ENCODE measurements at places on chromosomes 4 and X.

GRCh38 chrX:136112778-136113177 is 34.6 kb upstream of the FHL1 start:
- DNase-seq, result no peak

GRCh38 chr4:144451766-144452450 is 194.0 kb upstream of the HHIP start:
- DNase-seq, result no peak

DNA sequence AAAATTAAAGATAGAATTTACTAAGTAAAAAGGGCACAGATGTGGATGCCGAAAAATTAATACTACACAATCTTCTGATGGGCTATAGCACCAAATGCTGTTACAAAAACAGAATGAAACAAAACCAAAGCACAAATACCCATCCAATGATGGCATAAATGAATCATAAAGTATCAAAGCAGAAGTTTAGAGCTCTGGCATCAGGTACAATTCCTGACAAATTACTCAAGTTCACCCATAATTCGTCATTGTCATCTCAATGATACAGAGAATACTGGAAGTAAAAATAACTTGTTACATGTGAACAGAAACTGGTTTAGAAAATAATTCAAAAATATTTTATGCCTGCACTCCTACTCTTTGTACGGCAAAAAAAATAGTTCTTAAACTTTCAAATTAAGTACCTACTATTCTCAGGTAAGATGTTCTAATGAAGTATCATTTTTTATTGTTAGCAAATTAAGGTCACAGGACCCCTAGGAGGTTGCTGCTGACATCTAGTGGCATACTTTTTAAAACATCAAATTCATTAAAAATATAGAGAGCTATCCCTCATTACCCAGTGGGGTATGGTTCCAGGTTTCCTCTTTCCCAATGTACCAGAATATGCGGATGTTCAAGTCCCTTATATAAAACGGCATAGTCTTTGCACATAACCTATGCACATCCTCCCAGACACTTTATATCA is 126.1 kb downstream of the INPP4B start:
- no peak for DNase-seq

DNA sequence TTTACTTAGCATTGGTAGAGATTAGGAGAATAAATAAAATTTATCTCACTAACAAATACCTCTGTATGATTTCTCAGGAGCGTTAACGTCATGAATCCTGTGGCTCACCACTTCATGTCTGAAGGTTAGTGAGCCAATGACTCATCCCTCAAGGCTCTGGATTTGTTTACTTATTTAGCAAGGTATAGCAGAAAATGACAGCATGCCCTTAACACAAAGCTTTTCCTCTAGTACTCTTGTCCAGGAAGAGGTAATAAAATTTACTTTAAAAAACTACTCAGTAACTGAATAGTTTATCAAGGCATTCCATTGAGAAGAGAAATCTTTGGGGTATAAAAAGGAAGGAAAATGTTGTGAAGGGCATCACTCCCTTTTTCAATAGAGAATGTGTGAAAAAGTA is 823.8 kb downstream of the CCSER1 start:
- DNase-seq, result no peak

DNA sequence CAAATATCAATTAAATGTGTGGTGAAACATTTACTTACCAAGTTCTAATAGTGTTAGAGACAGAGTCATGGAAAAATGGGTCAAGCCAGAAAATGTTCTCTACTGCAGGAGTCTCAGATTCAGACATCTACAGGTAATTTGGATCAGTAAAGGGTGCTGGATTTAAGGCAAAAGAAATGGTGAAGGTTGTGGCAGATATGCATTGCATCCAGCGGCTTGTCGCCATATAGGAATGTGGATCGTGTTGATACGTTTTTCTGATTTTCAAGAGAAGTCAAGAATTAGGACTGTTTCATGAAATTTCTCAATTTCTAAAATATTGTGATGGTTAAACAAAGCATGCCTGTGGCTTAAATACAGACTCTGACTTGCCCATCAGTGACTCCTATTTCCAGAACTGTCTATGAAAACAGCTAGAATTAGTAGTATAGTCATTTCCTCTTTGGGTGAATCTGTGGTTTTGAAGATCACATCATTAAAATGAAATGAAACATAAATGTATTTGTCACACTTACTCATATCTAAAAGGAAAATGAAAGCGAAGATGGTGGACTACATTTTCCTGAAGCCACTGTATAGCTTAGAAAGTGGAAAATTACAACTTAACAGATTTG is 110.1 kb upstream of the VEGFC start:
- no peak for DNase-seq

- no peak for DNase-seq
Observed at GRCh38 chrX:11143931-11144678, 33.0 kb downstream of the HCCS start.

DNA sequence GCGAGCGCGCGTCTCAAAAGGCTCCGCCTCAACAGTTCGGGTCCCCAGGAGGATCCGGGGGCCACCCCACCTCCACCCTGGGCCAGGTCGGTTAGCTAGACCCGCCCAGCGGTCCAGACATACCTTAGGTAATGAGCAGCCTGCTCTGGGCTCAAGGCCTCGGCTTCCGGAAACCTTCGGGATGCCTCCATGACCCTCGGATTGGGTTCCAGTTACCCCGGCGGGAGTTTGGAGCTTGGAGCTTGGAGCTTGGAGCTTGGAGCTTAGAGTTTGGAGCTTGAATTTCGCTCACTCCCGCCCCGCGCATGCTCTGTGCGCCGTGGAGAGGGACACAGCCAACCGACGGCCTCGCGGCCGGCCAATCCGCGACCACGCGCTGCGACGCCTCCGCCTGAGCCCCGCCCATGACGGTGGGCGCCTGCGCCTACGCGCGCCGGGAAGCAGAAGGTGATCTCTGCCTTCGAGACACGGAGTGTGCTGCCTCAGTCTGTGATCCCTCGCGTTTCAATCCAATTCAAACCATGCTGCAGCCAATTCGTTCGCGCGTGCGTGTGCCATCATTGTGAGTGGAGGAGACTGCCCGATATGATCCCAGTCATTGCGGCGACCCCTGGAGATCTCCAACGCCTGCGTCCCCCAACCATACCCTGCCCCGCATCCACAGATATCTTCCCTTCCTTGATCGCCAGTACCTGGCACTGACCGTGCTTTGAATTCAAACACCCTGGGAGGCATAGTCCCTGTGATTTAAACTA is at the start of gene ERCC6L:
Gene ERCC6L (minus strand): TSS at position 307 of the 755 bp plus-strand sequence. CDS start 116 bp downstream, at position 191.
- peak; percentile 43 for DNase-seq

- DNase-seq, result no peak
Observed at GRCh38 chr4:6573551-6573950, 1.4 kb upstream of the MAN2B2 start.

DNA sequence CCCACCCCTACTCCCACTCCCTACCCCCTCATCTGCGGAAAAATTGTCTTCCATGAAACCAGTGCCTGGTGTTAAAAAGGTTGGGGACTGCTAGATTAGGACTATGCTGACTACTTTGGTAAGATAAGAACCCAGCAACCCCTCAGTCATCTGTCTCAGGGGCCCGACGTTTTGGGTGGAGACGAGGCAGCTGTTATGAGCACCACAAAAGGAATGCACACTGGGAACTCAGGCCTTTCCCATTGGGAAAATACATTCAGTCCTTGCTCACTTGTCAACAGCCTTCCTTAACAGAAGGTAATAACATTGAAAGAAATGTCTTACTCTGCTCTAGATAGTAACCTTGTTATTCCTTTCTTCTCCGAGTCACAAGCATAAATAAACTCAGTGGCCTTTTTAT is 310.8 kb downstream of the AFF2 start:
- DNase-seq, result no peak

- DNase-seq, result no peak
Observed at GRCh38 chr4:10982305-10982704, 297.7 kb upstream of the CLNK start.

DNA sequence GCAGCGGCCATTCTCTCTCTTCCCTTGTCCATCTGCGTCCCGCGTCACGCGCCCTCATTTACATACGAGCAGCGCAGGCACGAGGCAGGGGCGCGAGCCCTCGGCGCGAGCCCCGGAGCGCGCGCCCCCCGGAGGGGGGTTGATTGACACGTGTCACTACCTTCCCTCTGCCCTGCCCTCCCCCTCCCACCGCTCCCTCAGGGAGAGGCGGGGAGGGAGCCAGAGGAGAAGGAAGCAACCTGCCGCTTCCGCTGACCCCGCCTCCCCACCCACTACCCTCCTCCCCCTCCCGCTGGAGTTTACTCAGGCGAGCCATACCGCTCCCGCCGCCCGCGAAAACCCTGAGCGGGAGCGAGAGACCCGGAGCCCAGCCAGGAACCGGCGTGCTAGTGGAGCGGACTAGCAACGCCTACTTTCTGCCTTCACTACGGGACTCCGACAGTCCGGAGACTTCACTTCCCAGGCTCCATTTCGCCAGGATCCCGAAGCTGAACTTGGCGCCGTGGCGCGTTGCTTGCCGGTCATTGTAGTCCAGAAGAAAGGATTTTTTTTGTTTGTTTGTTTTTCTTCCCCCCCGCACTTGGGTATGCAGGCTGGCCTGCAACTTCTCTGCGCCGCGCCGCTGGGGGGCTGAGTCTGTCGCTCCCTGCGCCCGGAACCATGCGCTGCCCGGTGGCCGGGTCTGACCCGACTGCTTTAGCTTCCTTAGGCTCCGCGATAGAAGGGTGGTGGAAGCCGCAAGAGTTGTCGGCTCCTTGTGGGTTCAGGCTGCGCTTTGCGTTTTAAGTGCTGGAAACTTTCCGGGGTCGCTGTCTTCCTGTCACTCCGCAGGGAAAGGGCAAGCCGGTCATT is at the start of gene LCORL:
Gene LCORL (minus strand): TSS at position 36 of the 852 bp plus-strand sequence. CDS start 4 bp downstream, at position 32.
- peak; percentile 92 for DNase-seq

- DNase-seq, result peak; percentile 62
Observed at GRCh38 chr4:41934901-41935651, at the start of gene TMEM33. Gene TMEM33, plus strand, starts transcription at chr4:41935429. Its CDS starts 56 bp downstream, at chr4:41935485.

DNA sequence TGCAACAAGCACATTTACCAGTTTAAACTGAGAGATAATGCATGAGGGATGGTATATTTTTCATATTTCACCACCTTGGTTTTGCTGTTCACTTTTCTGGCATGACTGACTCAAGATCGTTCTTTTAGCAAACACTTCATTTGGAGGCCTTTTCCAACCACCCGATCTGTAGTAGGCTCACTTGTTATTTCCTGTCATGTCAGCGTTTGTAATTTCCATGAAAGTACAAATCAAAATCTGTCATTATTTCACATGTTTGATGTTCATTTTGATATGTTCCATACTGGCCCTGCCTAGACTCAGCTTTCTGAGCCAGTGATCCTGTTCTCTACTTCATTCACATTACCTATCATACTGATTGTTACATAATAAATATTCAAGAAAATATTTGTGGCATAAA is 1888.3 kb upstream of the PCDH7 start:
- no peak for DNase-seq

GRCh38 chrX:68588602-68589371 is 58.7 kb upstream of the STARD8 start:
- no peak for DNase-seq

GRCh38 chr4:74738464-74739143 is 55.7 kb downstream of the BTC start:
- DNase-seq, result no peak

DNA sequence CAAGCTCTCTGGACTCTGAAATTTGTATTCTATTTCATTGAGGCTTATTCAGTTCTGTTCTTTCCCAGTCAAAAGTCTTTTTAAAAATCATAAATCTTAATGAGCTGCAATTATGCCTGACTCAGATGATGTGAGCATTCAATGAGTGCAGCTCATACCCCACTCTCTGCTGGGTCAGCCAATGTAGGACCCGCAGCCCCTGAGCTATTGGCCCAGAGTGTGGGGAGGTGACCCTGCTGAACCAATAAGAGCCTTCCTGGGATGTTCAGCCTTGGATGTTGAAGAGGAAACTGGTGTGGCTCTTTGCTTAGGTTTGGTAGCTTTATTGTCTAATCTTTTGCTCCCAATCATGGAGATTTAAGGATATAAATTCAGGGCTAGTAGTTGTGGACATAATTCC is 12.1 kb upstream of the TCEAL4 start:
- DNase-seq, result no peak

- no peak for DNase-seq
Observed at GRCh38 chrX:150088766-150089518, 150.7 kb upstream of the EOLA2 start.

- DNase-seq, result no peak
Observed at GRCh38 chrX:19814240-19814639, 73.2 kb downstream of the SH3KBP1 start.

GRCh38 chr4:112003231-112003907 is 141.9 kb upstream of the FAM241A start:
- DNase-seq, result no peak

GRCh38 chrX:56499372-56499771 is 64.1 kb upstream of the UBQLN2 start:
- no peak for DNase-seq

GRCh38 chr4:84669201-84669600 is 86.3 kb downstream of the CDS1 start:
- no peak for DNase-seq

DNA sequence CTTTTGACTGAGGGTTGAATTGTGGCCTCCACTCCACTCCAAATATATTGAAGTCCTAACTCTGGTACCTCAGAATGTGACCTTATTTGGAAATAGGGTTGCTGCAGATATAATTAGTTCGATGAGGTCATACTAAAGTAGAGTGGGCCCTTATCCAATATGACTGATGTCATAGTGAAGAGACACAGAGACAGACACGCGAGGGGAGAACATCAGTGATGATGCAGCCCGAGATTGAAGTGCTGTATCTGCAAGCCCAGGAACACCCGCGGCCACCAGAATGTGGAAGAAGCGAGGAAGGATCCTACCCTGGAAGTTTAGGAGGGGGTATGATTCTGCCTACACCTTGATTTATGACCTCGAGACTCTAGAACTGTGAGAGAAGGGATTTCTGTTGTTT is 279.0 kb downstream of the ANKRD50 start:
- peak; percentile 62 for DNase-seq

DNA sequence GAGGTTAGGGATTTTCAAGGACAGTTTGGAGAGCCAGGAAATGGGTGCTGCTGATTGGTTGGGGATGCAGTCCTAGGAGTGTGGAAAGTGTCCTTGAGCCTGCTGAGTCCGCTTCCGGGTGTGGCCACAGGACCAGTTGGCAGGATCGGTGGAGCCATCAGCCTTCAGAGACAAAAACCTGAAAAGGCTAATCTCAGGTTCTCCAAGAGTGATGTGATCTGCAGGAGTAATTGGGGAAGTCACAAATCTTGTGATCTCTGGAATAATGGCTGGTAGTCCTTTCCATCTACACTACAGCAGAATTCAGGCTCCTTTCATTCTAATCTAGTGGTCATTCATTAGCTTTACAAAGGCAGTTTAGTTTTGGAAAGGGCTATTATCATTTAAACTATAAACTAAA is 55.9 kb upstream of the BMP2K start:
- no peak for DNase-seq

DNA sequence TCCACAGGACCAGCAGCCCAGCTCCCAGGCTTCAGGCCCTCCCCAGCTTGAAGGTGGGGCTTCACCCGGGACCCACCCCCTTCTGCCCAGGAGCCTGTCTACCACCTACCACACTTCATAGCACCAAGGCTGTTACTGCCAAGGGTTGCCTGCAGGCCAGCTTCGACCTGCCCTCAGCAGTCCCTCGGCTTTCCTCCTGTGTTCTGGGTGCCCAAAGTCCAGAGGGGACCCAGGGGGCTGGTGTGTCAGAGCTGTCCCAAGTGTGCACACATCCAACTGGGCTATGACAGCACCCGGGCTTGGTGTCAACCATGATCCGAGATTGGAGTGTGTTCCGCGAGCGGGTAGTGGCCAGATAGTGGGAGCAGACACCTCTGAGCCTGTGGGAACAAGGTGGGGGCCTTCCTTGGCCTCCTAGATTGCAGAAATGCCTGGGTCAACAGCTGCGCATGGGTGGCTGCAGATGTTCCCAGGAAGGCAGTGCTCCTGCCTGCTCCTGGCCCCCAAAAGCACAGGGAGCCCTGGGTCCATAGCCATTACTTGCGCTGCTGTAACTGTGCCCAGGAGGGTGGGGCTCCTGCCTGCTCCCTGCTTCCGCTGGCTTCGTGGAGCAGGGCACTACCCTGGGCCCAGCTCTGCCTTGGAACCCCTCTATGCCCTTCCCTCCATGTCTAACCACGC is 16.8 kb downstream of the SULT1B1 start:
- no peak for DNase-seq

Data from SHP77 treated with DMSO at 0.1 percent for 48 hours (cell line).